ENCODE measurements at places on chromosomes 5 and 9.

- DNase-seq = peak; percentile 3
These were observed 212.3 kb upstream of the DAPK1 start for GRCh38 chr9:87285183-87285850.

DNA sequence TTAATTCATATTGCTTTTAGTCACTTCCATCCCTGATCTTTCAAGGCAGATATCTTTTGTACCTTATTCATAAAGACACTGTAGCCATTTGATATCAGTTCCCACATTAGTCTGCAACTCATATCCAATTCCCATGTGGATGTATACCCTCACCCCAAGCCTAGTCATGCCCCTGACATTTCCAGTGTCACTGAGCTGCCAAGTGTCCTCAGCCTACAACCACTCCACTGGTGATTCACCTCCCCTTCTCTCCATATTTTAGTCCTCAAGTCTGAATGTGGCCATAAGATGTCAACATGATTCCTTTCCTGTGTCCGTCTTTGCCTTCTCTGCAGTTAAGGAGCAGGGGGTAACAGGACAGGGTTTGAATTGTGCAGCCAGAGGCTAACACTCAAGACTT, 346.9 kb downstream of the RAB3C start:
- no peak for DNase-seq

DNA sequence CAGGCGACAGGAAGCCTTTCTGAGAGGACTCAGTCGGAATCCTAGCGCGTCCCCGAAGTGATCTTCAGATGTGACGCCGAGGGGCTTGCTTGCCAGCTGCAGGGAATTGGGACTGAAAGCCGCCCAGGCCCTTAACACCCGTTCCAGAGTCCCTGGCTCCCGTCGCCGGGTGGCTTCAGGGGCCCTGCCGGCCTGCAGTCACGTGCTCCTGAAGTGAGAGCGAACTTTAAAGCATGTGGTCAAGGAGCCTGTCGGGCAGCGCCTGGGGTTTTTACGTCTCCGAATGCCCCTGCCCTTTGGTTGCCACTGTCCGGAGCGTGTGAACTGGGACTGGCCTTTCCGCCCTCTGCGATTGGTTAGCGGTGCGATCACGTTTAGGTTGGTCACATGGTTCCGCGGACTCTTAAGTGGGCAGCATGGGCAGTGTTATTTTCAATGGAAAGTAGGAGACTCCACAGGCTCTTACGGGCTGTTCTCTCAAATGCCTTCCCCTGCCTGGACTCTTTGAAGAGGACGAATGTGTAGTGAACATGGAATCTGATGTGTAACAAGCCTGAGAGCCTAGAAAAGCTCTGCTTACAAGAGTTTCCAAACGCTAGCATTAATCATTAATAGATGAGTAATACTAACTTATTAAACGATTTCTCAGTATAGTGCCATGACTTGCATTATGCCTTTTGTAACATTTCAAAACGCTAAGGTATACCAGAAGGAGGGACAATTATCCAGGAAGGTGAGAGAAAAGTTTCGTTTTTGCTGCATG, 1.9 kb downstream of the VLDLR start:
- peak; percentile 63 for DNase-seq

DNA sequence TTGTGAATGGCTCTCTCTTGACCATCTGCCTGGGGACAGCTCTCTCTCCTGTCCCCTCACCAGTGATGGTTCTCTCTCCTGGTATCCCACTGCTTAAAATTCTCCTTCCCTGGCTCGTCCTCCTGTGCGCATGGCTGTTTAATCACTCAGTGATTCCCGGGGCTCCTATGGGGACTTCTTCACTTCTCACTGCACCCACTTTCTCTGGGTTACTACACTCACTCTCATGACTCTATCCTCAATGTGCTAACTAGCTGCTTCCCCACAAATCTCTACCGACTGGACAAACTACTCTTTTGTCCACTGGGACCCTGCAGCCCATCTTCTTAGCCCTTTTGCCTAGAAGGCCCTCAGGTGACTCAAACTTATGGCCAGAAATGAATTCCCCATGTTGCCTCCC, 89.1 kb upstream of the TBC1D2 start:
- DNase-seq = no peak

DNA sequence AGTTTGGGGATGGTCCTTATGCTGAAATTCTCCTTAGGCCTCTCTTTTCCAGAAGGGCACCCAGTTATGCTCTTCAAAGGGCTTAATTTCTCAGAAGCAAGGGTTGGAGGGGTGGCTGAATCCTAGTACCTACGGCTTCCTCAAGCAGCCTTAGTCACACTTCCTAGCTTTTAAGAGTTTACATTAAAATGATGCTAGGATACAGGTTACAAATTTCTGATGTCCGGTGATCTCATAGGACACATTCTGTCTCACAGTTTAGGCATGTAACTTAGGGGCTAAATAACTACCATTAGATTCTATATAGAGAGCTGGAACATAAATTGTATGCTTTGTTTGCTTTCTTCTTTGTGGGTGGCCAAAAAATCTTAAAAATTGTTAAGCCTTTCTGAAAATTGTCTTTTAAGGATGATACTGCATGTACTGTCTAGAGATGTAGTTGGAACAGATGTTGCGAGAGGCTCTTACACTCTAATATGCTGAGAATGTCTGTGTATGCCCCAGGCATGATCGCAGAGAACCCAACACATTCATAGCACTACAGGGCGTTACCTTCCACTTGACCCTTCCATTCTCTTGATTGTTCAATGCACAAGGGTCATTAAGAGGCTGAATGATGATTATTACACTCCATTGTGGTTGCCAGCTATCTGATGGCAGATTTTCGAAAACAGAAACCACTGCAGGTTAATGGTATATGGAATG, 139.1 kb downstream of the TMEM38B start:
- no peak for DNase-seq

DNA sequence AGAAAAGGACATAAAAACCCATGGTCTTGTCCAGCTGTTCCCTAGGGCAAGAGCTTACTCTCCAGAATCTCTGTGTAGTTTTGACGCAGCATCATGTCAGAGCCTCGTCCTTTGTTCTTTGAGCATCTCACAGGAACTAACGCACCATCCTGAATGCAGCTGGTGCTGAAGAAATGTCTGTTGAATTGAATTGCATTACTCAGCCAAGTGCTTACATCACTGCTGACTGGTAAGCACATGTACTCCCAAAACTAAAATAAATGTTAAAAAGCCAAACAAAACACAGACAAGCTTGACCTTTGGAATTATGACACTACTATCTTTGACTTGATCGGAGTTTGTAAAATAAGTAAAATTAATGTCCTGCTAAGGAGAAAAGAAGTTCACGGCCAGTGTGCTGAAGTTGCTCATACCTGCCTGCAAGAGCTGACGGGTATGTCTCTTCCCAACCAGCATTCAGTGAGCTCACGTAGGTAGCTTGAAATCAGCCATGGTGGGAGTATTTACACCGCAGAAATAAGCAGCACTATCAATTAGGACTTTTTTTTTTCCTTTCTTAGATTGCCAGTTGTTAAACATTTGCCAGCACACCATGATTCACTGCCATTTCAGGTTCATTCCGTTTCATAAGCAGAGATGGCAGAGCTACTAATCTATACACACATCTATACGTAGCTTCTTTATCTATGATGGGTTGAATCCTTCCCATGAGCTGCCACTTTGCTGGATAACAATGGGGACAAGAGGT, 310.6 kb upstream of the MSX2 start:
- no peak for DNase-seq

DNA sequence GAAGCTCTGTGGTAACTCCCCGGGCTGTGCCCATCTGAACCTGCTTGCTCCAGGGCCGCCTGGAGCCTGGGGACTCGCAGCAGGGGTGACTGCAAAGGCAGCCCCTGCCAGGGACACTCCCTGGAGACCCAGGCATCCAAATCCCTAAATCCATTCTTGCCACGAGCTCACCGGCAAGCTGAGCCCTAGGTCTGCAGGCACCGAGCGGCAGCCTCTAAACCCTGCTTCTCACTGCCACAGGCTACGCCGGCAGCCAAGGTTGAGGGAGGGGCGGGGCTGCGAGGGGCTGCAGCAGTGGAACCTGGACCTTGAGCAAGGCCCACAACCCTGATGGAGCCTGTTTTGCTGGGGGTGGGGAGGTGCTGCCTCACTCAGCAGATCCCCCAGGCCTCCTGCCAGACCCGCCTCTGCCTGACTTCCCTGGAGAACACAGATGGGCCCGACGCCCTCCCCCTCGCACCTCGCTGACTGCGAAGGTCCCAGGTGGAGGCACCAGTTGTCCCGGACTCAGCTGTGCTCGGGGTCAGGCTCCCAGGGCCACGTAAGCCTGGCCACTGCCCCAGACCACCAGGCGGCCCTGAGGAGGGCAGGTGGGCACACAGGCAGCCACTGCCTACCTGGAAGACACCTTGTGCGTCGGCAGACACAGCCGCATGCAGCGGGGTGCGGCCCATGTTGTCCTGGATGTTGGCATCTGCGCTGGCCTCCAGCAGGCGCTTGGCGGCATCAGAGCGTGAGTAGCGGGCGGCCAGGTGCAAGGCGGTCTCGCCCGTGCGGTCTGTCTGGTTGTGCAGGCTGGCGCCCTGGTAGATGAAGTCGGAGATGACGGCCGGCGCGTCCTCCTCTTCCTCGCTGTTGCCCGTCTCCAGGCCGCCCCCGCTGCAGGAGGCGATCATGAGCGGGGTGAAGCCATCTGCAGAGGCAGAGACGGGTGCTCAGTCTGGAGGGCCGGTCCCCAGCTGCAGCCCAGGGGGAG, 17.4 kb upstream of the SEC16A start:
- DNase-seq = no peak

- DNase-seq = no peak
These were observed 168.5 kb upstream of the GAS1 start for GRCh38 chr9:87115785-87116184.

DNA sequence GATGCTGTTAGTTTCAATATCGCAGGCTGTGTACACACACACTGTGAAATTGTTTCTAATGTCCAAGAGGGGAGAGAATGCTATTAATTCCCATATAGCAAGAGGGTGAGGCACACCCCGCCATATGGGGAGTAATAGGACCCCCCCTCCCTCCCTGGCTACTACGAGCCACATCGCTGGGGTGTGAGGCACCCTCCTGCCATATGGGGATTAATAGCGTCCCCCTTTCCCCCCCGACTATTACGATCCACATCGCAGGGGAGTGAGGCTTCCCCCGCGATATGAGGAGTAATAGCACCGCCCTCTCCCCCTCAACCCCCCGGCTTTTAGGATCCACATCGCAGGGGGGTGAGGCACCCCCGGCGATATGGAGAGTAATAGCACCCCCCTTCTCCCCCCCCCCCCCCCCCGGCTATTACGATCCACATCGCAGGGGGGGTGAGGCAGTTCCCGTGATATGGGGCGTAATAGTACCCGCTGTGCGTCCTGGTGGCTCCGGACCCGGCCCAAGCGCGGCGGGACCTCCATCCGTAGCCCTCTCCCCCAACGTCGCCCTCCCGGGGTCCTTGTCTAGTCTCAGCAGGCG, 494 bp upstream of the STK32A start:
- DNase-seq = no peak

- DNase-seq = no peak
These were observed 102.4 kb downstream of the NFIB start for GRCh38 chr9:14211564-14211963.

DNA sequence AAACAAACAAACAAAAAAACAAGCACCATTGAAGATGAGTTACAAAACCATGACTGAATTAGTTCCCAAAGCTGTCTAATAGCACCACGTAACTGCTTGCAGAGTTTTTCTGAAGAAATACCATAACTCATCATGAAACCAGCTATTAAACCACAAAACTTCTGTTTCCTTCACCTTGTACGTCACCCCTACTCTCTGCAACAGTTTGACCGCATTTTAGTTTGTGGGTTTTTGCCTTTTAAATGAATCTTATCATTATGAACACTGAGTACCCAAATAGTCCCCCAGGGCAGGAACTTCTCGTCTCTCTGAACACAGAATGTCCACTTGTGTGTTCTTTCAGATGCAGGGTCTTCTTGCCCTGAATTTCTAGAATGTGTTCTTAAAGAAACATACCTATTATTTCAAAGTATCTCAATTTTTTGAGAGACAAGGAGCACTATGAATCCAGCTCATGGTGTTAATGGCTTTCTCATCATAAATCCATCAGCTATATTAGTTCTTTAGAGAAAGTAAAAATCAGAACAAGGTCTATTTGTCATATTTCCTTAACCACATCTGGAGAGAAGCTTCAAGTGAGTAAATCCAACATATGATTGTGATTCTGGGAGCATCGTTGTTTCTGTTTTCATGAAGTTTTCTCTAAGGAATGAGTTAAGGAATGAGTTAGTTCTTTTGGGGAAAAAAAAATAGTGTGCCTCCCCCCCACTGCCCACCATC, 210.6 kb downstream of the AUH start:
- no peak for DNase-seq

DNA sequence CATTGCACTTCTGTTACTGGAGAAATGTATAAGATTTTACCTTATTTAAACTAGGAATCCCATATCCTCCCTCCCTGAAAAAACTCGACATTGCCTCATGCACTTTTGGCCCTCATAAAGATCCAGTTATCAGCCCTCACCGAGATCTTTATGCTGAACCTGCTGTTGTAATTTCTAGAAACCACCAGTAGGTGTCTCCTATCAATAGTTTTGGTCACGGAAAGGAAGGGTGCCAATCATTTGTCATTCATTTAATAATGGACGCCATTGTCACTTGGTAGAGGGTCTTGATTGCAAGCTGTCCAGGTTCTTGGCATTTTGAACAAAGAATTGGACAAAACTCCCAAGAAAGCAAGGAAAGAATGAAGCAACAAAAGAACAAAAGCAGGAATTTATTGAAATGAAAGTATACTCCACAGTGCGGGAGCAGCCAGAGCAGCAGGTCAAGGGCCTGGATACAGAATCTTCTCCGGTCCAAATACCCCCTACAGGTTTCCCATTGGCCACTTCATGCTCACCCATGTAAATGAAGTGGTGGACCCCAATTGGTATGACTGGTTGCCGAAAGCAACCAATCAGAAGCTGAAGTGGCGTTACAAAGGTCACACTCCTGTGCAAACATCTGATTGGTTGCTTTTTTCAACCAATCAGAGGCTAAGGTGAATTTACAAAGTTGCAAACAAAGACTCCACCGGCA, 524.3 kb downstream of the PSAT1 start:
- DNase-seq = peak; percentile 76

GRCh38 chr5:7970816-7971215, 101.9 kb downstream of the MTRR start:
- DNase-seq = no peak

GRCh38 chr5:137281201-137281600, 217.9 kb downstream of the SPOCK1 start:
- DNase-seq = no peak

GRCh38 chr5:68046445-68046844, 169.1 kb upstream of the PIK3R1 start:
- DNase-seq = no peak
